ENCODE measurements at places on chromosomes 6 and 20.

DNA sequence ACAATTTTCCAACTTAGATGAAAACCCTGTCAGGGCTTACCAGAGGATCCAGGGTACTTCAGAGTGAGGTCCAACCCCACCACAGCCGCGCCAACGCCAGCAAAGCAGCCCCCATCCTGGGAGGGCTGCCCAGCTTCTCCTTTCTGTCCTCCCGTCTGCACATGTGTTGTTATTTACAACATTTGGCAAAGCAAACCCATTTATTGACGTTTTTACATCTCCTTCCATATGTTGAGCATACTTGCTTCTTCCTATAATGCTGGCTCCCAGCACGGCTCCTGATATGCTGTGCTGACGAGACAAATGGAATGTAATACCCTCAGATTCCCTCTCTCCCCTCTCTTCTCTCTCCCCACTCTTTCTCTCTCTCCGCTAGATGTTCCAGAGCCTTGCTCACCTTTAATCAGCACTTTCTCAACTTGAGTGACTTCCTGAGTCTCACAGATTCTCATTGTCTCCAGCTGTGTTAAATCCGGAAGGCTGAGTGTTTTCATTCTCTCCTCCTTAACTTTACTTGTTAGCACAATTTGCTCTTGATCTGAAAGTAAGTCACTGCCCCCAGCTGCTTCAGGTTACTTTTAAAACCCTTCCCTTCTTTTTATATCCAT lies 22.7 kb downstream of the RCAN2 start:
- DNase-seq, result no peak

- no peak for DNase-seq
Observed at GRCh38 chr20:35563834-35564233, 22.0 kb downstream of the ERGIC3 start.

DNA sequence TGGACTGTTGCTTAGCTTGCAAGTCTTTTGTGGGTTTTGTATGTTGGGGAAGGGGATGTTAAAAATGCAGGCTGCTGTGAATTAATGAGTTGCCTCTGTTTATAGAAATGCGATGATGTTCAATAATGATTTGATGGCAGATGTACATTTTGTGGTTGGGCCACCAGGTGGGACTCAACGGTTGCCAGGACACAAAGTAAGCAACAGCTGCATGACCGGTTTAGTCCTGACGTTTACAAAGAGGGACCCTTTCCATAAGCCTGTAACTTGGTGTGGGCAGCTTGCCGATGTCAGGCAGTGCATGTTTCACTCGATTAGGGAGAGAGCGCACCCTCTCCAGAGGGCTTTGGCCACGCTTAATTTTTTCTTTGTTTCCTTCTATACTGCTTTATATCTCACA lies 1.3 kb downstream of the BTBD3 start:
- no peak for DNase-seq

DNA sequence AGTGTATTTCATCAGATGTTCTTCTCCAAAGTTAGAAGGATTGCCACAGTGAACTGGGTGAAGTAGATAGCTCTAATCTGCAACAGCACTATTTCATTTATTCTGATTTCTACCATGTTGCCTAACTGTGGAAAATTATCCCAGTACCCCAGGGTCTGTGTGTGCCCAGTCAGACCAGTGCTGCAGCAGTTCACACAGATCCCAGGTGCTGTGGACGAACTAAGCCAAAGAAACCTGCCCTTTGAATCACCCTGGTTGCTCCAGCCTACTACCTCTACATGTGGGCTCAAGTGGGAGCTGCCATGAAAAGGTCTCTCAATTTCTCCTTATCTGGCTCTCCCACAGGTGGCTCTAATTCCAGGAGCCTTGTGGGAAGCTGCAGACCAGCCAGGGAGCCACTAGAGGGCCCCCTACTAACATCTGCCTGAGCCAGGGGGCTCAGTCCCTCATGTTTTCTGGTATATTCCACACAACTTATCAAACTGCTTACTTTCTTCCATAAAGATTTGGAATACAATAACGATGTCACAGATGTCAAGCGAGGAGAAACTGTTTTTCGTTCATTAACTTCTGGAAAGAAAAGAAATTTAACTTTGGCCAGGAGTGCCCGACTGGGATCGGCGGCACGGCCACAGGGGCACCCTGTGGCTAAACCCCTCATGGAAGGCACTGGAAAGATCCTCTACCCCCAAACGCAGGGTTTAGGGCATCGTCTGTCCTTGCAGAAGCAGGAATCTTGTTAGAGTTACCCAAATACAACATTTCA lies 31.6 kb upstream of the LY86 start:
- peak; percentile 35 for DNase-seq

- DNase-seq, result no peak
Observed at GRCh38 chr6:141024526-141024925, 1108.2 kb upstream of the GJE1 start.

DNA sequence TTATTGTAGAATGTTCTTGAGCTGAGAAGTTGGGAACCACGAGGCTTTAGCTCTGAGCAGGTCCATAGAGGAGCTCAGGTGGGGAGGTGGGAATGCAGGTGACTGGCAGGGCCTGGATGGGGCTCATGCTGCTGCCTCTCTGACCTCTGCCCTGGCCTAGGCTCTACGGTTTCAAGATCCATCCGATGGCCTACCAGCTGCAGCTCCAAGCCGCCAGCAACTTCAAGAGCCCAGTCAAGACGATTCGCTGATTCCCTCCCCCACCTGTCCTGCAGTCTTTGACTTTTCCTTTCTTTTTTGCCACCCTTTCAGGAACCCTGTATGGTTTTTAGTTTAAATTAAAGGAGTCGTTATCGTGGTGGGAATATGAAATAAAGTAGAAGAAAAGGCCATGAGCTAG lies at the start of gene LY6G5B:
Gene LY6G5B, plus strand, starts transcription at position 301 of the 400 bp plus-strand sequence. CDS start 975 bp downstream, outside the sequence.
- no peak for DNase-seq

Data from ELR (cell line).